ENCODE measurements at places on chromosomes 4 and X. TPM values are rescaled to one million over a fixed set of nuclear protein-coding genes. Genes with fewer than 3 reads are reported as not detected.

The TMEM31 gene
- not detected for total RNA-seq

The SULT1B1 gene
- total RNA-seq = 0.18 TPM

The DSPP gene
- not detected for total RNA-seq

The LONRF3 gene
- total RNA-seq = not detected

DNA sequence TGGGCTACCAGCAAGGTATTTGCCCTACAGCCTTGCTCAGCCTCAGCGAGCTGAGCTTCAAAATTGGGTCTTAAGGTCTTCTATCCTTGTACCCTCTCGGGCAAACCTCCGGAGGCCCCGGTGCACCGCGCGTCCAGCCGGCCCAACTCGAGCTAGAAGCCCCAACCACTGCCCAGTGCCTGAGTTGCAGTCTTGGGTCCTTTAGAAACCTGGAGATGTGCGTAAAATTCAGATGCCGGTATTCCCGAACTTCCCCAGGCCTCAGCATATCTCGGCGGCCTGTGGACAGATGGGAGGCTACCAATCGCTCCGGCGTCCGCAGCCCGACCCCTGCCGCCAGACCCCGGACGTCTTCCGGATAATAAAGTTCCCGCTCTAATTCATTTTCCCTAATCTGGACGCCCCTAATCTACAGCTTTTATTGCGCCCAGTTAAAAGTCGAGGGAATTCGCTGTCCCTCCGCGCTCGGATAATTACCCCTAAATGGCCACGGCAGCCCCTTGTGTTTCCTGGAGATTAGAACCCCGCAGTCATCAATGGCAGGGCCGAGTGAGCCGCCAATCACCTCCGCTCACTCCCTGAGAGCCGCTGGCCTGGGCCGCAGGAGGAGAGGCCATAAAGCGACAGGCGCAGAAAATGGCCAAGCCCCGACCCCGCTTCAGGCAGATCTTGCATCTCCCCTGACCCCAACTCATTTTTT lies 1.5 kb upstream of the MSX1 start:
- H3K27me3 ChIP-seq = peaks cover 41% of the 10 kb centered on the region
- no peak for DNase-seq
- no peaks in the 10 kb centered on the region for H3K4me1 ChIP-seq
- H3K4me3 ChIP-seq = no peak overlapping the region
- no peaks in the 10 kb centered on the region for H3K36me3 ChIP-seq

- no peaks in the 10 kb centered on the region for H3K27me3 ChIP-seq
- no peak for DNase-seq
- H3K4me1 ChIP-seq = no peaks in the 10 kb centered on the region
- no peak overlapping the region for H3K27ac ChIP-seq
- no peaks in the 10 kb centered on the region for H3K36me3 ChIP-seq
- no peak overlapping the region for H3K4me3 ChIP-seq
Observed at GRCh38 chrX:19030805-19031204, 46.9 kb upstream of the PHKA2 start.

DNA sequence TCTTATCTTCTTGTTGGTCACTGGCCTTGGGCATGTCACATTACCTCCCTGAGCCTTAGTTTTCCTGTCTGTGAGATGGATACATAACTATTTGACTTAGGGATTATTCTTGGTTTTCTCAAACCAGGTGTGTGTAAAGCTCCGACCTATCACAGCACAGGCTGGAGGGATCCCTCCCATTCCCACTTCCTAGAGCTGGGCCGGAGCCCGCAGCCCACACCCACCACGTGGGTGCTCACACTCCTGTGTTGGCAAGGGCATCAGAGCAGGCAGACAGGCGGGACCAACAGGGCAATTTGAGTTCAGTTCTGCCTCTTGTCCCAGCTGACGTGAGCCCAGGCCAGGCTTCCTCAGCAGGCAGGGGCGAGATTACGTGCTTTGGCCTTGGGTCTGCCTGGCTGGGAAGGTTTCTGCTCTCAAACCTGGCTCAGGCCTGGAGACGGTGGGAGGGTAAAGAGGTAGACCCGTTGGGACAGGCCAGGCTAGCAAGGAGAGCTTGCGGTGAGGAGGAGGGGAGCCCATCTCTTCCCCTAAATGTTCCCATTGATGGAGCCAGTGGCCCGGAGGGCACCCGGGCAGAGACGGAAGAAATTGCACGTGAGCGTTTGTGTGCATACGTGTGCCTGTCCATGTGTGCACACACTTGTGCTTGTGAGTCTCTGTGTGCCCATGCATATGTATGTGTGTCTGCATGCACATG lies 734 bp upstream of the SH3TC1 start:
- H3K36me3 ChIP-seq = no peaks in the 10 kb centered on the region
- H3K27me3 ChIP-seq = peaks cover 21% of the 10 kb centered on the region
- no peak overlapping the region for H3K27ac ChIP-seq
- no peak for DNase-seq
- H3K4me3 ChIP-seq = no peak overlapping the region
- peaks cover 14% of the 10 kb centered on the region for H3K4me1 ChIP-seq

GRCh38 chr4:54063737-54064316 lies 578 bp downstream of the CHIC2 start:
- peak overlapping the region; percentile 81 for H3K4me3 ChIP-seq
- H3K27me3 ChIP-seq = no peaks in the 10 kb centered on the region
- H3K36me3 ChIP-seq = no peaks in the 10 kb centered on the region
- peak overlapping the region; percentile 97 for H3K27ac ChIP-seq

GRCh38 chr4:156718226-156718625 lies 253.4 kb downstream of the PDGFC start:
- no peaks in the 10 kb centered on the region for H3K27me3 ChIP-seq
- H3K36me3 ChIP-seq = no peaks in the 10 kb centered on the region
- peak; percentile 18 for DNase-seq
- no peaks in the 10 kb centered on the region for H3K4me1 ChIP-seq
- H3K4me3 ChIP-seq = no peak overlapping the region

GRCh38 chrX:96361844-96362243 lies 322.8 kb upstream of the DIAPH2 start:
- DNase-seq = no peak
- no peak overlapping the region for H3K27ac ChIP-seq
- no peak overlapping the region for H3K4me3 ChIP-seq
- no peaks in the 10 kb centered on the region for H3K4me1 ChIP-seq
- H3K36me3 ChIP-seq = no peaks in the 10 kb centered on the region

Data from IMR-90 (cell line).